NCI-H2081 treated with DMSO at 0.1 percent for 48 hours (cell line): ENCODE measurements at places on chromosomes 1 and 21.

DNA sequence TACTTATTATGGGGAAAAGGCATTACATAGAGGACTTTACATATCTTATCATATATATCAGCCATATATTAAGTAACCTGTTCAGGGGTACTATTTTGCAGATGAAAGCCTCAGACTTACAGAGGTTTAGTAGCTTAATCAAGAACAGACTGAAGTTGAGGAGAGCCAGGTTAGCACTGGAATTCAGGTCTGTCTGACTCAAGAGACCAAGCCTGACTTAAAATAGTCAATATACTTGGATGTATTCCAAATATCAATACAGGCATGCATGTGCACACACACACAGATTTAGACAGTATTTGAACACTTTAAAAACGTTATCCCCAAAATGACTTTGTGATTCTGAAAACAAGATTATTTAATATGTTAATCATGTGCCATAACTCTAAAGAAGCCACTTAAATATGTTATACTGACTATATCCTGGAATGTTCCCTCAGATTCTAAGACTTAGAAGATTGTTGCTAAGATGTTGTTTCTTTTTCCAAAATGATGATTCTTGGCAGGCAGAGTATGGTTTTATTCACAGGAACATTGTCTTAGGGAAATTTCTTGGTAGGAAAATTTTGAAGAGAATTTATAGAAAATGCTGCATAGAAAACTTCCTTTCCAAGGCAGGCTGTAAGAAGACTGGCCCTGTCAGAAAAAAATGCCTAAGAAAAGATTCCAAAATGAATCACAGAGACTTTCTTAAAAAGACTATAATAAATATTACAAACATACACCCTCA lies 61.6 kb downstream of the ADAMTS1 start:
- DNase-seq: no peak

DNA sequence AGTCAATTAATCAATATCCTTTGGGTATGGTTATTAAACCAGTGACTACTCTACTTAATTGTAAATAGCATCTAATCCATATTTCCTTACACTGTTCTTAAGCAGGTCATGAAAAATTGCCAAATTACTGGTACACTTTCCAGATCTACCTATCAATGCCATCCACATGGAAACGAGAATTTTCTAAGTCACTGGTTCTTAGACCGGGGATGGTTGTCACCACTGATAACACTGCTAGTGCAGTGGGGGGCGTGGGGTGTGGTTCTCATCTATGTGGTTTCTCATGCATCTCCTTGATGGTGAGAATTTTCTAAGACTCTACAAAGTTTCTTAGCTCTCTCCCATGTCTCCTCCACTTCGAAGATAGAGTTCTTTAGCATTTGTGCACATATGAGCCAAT lies 63.7 kb upstream of the COG2 start:
- DNase-seq: no peak

DNA sequence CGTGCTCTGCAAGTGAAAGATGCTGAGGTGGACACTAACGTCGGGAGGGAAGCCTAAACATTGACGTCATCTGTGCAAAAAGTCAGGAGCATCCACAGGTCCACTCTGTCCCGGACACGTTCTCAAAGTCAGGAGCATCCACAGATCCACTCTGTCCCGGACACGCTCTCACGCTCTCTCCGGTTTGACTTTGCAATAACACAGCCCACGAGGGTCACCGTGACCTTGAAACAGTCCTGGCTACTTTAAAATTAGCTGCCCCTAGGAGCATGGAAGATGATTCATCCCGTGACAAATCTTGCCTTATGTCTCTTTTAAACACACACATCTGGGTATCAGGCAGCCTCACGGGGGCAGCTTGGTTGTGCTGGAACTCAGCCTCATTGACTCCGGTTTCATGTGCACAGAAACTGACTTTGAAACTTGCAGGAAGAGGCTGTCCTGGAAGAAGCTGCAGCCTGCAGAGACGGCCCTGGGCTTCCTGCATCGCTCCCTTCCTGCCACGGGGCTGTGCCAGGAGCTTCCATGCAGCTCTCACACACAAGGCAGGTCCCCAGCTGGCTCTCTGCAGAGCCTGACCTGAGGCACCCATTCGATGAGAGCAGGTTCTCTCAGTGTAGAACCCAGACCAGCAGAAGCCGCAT lies 18.1 kb upstream of the COL18A1 start:
- no peak for DNase-seq

DNA sequence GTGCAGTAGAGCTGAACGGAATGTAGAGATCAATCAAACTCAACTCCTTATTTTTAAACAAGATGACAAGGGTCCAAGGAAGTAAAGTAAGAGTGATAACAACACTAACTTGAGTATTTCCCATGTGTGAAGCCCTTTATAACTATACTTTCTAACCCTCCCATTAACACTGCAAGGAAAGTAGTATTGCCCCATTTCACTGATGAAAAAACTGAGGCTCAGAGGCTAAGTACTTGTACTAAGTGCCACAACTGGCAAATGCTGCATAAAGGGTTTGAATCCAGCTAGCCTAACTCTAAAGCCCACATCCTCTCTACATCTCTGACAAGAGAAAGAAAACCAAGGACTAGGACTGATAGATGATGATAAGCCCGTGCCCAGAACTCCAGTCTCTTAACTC lies 8.2 kb upstream of the GJA5 start:
- no peak for DNase-seq
